PC-3 (cell line): ENCODE measurements at places on chromosomes 11 and 22. TPM values are rescaled to one million over a fixed set of nuclear protein-coding genes. Genes with fewer than 3 reads are reported as not detected.

DNA sequence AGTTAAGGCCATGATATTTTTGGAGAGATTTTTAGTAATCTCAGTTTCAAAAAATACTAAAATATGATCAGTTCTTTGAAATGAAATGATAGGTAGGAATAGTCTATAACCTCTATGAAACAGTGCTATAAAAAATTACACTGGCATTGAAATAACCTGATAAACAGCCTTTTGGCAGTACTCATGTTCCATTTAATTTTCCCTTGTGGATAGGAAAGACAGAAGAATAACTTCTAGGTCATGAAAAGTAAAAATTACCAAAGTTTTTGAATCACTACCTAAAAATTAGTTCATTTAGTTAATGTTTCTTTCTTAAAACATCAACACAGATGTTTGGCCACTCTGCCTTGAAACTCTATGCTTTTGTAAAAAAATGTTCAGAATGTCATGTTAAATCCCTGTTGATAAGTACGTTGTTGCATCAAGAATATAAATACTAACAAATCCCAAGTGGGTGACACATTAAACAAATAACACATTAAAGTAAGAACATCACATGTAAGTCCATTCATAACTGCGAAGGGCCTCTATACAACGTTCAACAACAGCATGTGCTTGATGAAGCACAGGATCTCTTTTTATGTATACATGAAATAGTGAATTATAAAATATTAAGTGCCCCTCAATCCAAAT, 290.2 kb downstream of the SWAP70 start:
- peak; percentile 32 for DNase-seq

Gene NLRP14
- total RNA-seq = 0.11 TPM in 1 of 2 replicates, not detected in the other

- DNase-seq = no peak
Measured at GRCh38 chr11:65862191-65862735, 2.0 kb downstream of the MUS81 start.

- no peak for DNase-seq
Measured at GRCh38 chr22:22703203-22703570, 58.8 kb downstream of the GGTLC2 start.

- peak; percentile 15 for DNase-seq
Measured at GRCh38 chr11:67392183-67392715, 463 bp downstream of the RAD9A start.

Gene B4GAT1
- 38.9 and 41.1 TPM in 2 replicates for total RNA-seq

GRCh38 chr22:23204541-23205157, 24.3 kb downstream of the BCR start:
- DNase-seq = no peak

GRCh38 chr11:2385156-2386151, 8.3 kb downstream of the CD81 start:
- DNase-seq = no peak

Gene TMPRSS13
- 2.2 and 2.9 TPM in 2 replicates for total RNA-seq

Gene OR4D5
- total RNA-seq = not detected in 2 replicates

Gene APOA5
- not detected in 2 replicates for total RNA-seq

- DNase-seq = peak; percentile 52
Measured at GRCh38 chr22:32444068-32444467, 20.2 kb downstream of the BPIFC start.

- no peak for DNase-seq
Measured at GRCh38 chr11:61885166-61885778, 6.1 kb downstream of the FADS3 start.

DNA sequence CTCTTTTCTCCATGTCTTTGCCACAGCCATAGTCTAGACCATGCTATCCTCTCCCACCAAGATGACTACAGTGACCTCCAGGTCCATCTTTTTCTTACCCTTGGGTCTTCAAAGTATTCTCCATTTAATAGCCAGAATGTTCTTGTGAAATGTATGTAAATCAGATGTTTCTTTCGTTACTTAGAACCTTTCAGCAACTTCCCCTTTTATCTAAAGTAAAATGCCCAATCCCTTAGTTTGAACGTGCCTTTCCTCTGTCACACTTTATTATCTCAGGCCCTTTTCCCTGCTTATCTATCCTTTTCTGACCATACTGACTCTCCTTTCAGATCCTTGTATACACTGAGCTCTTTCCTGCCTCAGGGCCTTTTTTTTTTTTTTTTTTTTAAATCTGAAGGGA, 17.9 kb downstream of the RBM4B start:
- DNase-seq = no peak

DNA sequence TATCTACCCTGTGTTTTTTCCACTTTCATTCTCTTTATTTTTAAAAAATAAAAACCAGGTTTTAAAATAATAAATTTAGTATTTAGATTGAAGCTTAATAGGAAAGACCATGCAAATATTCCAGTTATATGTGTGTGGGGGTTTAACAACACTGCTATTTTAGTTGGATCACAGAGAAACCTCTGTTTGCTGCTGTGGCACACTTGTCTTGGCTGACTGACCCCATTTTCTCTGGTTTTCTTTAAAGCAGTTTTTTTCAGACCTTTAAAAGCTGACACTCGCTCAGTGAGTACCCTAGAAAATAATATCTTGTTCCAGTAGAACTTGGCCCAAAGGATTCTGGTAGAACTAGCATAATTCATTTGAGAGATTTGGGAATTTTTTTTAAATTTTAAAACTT, 31.6 kb downstream of the ACER3 start:
- no peak for DNase-seq

GRCh38 chr11:103987629-103988594, 48.5 kb upstream of the DDI1 start:
- DNase-seq = peak; percentile 22

Gene KCNJ5
- total RNA-seq = not detected in 2 replicates

GRCh38 chr11:789943-790342, at the start of gene CEND1:
Gene CEND1, minus strand, starts transcription at chr11:790090. Its CDS starts 1,514 bp downstream, at chr11:788576.
- no peak for DNase-seq

GRCh38 chr11:128022007-128022368, 565.4 kb downstream of the ETS1 start:
- peak; percentile 39 for DNase-seq

GRCh38 chr22:30607939-30608338, 965 bp downstream of the TCN2 start:
- DNase-seq = no peak

Gene PRODH
- 0.84 and 2.0 TPM in 2 replicates for total RNA-seq
